Esophagus squamous epithelium (tissue), 5 donors: ENCODE measurements at places on chromosomes 12 and 14.

- no peak for DNase-seq
These were observed 313.2 kb downstream of the PCNX1 start for GRCh38 chr14:71220462-71220861.

DNA sequence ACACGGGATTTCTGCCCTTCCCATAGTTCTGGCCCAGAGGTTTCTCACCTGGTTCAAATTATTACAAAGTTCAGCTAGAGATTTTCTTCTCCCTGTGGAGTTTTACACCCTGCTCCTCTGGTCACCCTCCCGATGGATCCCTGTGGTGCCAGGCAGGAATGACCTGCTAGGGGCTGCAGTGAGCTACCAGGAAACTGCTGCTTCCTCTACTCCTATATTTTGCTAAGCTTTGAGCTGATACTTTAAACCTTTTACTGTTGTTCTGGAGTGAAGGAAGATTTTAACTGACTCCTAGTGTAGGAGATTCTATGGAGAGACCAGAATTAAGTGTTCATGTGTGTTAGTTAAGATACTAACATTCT, 30.4 kb upstream of the LRIG3 start:
- DNase-seq, result no peak

DNA sequence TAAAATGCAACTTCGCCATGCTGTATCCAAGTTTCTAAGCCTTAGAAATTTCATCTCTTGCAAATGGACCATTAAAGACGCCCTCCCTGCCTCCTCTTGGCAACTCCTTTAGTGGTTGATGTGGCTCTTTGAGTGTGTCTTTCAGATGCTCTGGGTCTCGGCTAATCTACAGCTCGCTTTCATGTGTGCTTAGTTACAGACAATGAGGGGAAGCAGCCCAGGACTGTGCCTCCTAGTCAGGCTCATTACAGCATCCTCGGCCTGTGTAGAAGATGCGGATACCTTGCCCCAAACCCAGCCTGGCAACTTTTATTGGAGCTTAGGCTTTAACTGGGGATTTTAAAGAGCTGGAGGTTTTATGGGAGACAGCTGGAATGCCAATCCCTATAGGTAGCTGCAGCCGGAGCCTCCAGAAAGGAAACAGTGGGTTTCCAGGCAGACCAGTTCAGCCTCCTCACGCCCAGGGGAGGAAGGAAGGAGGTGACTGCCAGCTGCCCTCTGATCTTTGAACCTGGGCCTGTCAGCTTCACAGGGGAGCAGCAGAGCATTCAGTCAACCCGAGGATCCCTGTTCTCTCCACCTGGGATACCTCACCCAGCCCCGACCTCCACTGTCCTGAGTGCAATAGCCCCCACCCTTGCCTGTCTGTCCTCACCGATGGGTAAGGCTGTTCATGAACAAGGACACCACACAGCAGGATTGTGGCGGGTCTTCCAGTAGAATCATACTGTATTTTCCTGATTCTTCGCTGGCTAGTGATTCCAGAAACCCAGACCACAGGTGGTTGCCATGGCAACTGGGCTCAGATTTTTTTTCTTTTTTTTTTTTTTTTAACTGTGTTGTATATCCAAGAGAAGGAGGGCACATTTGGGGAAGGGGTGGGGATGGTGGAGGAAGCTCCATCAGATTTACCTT, 638.5 kb downstream of the MED13L start:
- DNase-seq, result no peak

- no peak for DNase-seq
These were observed 3.0 kb upstream of the KRT6A start for GRCh38 chr12:52496054-52496453.

GRCh38 chr12:55673638-55674037, 34.1 kb downstream of the ITGA7 start:
- DNase-seq, result no peak

- peak; percentile 3 for DNase-seq
These were observed 62.3 kb downstream of the PTPN21 start for GRCh38 chr14:88492272-88493089.

- DNase-seq, result no peak
These were observed 127.2 kb upstream of the LHX5 start for GRCh38 chr12:113598815-113599406.

DNA sequence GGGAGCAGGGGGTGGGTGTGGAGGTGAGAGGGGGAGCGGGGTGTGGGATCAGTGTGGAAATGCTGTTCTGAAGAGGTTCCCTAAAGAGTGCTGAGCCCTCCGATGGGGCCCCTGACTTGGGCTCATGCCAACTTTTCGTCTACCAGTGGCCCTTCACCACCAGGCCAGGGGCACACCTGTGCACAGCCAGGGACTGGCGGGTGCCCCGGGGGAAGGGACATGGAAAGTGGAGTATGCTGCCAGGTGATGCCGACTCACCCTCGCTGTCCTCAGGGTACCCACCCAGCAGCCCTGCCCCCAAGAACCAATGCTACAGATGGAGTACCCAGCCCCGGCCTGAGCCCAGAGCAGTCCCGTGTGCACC, 26.2 kb downstream of the AMN start:
- DNase-seq, result no peak

DNA sequence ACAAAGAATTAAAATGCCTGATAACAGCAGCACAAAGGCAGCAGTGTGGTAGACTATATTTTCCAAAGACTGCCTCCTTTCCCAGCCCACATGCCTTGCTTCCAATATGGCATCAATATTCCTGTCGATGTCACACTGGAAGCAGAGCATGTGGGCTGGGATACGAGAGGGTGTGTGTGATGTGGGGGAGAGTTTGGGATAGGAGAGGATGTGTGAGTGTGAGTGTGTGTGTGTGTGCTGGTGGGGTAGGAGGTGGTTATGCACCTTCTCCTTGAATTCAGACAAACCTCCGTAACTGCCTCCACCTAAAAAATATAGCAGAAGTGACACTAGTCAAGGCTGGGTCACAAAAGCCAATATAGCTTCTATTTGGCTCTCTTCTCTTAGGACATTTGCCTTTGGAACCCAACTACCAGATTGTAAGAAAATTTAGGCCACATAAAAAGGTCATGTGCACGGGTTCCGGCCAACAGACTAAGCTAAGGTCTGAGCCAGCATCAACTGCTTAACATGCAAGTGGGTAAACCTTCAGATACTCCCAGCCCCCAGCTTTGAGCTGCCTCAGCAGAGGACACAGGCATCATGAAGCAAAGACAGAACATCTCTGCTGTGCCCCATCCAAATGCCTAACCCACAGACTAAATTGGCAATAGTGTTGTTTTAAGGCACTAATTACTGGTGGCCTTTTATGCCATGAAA, 29.5 kb downstream of the SPPL3 start:
- DNase-seq, result no peak

GRCh38 chr12:76268267-76268666, 79.9 kb downstream of the BBS10 start:
- no peak for DNase-seq

DNA sequence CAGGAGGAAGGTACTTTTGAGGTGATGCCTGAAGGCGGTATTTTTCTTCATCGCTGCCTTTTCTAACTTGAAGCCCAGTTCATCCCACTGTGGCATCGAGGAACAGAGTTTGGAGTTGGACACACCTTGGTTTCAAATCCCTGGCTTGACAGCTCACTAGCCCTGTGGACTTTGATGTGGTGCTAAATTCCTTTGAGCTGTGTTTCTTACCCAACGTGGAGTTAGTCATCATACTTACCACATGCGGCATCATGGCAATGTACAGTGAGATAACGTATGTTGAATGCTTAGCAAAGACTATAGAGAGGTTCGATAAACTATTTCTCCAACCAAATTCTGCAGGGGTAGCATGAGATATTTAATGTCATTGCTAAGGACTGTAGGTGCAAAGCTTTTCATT, 3.4 kb downstream of the PLEKHG3 start:
- DNase-seq, result no peak

GRCh38 chr12:117592588-117593305, 231.3 kb upstream of the NOS1 start:
- no peak for DNase-seq

DNA sequence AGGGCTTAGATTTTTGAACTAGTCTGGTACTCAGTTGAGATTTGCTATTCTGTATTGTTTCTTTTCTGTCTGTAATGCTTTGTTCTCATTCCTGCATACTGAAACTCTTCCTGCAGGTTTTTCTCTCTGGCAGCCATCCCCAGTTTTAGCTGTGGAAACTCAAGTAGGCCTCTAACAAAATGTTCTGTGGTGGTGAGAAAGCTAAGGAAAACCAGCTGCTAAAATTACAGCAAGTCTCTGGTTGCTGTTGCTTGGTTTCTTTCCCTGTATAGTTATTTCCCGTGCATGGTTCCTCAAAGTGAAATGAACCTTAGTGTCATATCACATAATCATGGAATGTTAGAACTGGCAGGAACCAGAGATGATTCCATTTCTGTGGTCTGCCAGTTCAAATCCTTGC, 442.5 kb downstream of the NRXN3 start:
- no peak for DNase-seq

DNA sequence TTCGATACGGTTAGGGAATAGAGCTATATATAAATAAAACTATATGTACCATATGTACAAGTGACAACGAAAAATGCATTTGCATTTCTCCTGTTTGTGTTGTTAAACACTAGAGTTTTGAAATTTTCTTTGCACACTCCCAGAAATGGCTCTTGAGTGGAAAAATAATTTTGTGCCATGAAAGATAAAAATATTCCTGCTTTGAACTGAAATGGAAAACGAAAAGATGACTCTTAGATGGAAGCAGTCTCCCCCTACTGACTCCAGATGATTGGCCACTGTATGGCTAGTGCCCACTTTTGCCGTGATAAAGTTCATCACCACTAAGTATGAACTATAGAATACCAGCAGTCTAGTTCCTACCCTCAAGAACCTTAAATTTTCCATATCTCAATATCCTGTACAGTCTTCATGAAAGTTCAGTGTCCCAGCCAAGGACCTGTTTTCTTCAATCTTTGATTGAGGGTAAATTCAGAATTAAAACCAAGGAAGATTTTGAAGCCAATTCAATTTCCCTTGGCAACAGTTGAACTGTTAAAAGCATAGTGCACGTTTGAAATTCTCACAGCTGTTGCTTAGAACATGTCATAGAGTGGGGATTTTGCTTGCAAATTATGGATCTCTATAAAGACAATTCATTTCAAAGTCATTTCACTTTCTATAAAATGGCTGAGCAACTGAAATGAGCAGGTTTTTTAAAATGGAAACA, 1.6 kb upstream of the PPP2R5E start:
- no peak for DNase-seq

- DNase-seq, result no peak
These were observed 127.7 kb upstream of the SFSWAP start for GRCh38 chr12:131583090-131583712.

DNA sequence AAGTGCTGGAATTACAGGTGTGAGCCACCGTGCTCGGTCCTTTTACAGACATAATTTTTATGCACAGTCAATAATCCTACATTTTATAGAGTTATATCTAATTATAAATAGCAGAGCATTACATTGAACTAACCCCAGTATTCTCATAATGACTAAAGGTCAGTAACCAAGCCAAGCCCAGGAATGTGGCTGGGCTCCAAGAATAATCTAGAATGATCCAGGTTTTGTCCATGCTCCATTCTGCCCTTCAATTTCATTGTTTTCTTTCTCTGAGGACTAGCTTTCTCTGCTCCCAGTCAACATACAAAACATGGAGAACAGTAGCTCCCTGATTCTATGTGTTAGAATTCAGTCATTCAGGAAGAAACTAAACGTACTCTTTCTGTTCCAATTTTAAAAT, 92.1 kb upstream of the KRR1 start:
- DNase-seq, result no peak

DNA sequence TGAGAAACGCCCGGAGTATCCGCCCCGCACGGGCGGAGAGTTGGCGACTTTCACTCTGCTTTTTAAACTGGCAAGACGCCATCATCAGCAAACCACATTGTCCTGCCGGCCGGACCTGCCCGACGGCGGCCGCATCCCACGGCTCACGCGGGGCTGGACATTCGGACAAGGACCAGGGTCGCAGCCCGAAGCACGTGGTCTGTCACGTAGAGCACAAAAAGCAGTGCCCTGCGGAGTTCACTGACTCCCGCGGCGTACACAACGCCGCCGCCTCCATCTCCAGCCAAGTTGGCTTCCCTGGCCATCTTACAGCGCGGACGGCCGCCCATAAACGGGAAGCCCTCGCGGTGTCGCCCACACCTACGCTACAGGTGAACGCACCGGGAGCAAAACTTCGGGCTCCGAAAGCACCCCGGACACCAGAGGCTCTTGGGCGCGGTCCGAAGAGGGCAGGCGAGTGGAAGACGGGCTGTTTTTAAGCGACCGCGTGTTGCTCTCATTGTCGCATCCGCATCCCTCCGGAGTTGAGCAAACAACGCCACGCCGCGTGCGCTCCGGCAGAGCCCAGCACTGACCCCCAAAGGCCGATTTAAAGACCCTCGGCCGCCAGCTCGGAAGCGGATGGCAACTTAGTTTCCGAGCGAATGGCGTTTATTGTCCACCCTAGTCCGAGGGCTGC, 966 bp downstream of the SINHCAF start:
- DNase-seq, result no peak

- no peak for DNase-seq
These were observed 112.2 kb upstream of the USP44 start for GRCh38 chr12:95663525-95663924.

DNA sequence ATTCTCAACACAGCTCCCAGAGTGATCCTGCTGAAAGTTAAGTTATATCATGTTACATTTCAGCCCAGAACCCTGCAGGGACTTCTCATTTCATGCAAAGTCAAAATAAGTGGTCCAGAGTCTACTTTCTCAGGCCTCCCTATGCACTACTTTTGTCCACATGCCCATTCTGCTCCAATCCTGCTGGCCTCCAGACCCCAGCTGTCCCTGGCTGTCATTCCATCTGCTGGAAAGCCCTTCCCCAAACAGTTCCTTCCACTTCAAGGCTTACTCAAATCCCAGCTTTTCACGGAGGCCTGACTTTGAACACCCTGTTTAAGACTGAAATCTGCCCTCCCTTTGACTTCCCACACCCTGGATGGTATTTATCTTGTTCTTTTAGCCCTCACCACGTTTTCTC, 109.8 kb upstream of the DNM1L start:
- no peak for DNase-seq

DNA sequence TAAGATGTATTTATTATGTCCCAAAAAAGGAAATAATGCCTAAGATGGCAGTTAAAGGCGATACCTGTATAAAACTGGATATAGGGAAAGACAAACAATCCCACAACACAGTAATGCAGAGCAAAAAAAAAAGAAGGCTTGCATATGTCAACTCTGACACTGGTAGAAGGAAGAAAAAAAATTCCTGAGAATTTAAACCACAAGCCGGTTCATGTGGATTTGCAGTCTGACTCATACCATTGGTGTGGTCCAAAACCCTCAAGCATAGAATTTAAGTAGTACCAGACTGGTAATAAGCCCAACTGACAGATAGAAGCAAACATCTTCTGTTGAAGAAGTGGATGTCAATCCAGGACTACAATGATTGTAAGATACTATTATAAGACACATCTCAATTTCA, 7.2 kb downstream of the DNAI7 start:
- no peak for DNase-seq

GRCh38 chr14:56592746-56593544, 13.3 kb downstream of the TMEM260 start:
- no peak for DNase-seq

- no peak for DNase-seq
These were observed 2.1 kb downstream of the MYL6 start for GRCh38 chr12:56160193-56160763.

- DNase-seq, result no peak
These were observed 108.4 kb downstream of the PTPRR start for GRCh38 chr12:70812136-70812535.
